ENCODE measurements at places on chromosomes 6 and 20.

DNA sequence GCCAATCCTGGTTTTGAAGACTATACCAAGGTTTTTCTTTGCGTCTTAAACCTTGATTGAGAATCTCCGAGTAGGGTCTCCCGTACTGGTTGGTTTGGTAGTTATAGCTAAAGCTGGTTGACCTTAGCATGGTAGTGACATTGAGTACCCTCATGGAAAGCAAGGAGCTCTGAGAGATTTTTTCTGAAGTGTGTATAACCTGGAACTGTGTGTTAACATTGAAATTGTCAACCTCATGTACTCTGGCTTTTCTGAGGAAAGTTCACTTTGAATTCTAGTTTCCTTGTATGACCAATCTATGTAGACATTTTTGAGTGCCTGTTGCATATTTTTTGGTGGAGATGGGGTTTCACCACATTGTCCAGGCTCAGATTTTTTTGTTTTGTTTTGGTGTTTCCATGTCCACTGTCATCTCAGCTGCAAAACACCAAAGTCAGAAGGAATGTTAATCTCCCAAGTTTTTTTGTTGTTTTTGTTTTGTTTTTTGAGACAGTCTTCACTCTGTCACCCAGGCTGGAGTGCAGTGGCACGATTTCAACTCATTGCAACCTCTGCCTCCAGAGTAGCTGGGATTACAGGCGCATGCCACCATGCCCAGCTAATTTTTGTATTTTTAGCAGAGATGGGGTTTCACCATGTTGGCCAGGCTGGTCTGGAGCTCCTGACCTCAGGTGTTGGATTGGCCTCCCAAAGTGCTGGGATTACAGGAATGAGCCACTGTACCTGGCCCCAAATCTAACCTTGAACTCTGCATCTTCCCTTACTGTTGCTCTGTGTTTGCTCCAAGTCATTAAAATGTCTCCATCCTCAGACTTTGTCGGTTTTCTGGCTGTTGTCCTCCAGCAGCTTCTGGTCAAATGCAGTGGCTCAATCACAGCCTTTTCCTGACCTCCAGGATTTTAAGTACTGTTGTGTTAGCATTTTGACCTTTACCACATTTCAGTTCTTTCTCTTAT lies 4.3 kb downstream of the RPS12 start:
- DNase-seq, result no peak

DNA sequence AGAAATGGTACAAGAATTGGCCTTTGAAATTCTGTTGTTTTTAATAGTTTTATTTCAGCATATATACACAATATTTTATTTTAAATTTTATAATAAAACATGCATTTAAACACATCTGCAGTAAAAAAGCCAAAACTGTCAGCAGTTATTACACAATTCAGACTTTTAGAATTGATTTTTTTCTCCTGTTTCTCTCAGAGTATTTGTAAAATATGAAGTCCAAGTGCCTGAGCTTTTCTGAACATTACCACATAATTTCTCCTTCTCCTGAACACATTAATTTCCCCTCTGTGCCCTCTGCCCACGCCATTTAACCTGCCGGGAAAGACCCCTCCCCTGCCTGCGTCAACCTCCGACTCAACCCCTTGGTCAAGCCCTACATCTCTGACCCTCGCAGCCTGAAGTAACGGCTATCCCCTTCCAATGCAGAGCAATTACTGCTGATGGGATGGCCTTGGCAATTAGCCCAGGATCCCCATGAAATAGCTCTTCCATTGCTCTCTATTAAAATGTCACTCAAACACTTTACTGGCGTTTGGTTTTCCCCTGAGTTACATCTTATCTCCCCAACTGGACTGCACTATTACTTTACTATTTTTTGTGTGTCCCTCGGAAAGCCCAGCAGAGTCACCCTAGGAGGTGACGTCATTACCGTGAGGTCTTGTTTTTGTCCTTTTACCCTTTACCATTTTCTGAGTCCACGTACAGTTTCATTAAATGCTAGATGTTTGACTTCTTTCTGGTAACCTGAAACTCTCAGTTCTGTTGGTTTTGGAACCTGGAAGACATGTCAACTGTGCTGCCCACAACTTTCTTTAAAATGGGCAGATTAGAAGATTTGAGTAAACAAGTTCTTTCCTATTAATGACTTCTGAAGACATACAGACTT lies 146.7 kb upstream of the TAB2 start:
- DNase-seq, result no peak

- DNase-seq, result no peak
Measured at GRCh38 chr6:143839196-143839595, 3.9 kb upstream of the LTV1 start.

DNA sequence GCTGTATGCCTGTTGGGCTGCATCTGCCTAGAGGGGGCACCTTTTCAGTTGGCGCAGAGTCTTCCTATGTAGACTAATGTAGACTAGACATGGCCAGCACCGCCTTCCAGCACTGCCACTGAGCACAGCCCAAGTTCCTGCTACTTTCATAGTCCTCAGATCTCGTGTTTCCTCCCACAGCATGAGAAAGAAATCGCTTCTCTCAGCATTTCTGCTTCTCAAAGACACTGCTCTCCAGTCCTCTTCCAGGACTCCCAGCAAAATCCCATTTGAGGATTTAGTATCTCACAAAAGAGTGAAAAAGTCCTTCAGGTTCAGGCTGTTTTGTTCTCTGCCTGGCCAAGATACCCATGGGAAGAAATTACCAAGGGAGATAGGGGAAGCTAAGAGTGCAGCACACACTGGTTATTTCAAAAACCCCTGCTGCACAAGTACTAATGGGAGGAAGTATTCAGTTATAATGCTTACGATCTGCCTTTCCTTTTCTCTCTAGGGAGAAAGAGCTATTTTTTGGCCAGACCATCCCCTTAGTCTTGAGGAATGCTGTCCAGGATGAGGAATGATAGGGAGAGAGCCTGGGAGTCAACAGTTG lies 35.7 kb downstream of the OGFRL1 start:
- DNase-seq, result no peak

DNA sequence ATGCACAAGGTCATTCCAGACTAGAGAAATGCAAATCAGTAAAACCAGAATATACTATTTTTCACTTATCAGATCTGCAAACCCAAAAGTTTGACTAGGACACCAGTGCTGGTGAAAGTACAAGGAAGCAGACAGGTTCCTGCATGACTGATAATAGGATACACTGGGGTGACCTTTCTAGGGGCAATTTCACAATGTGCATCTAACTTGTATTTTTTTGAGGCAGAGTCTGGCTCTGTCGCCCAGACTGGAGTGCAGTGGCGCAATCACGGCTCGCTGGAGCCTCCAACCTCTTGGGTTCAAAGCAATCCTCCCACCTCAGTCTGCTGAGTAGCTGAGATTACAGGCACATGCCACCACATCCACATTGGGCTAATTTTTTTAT lies 11.4 kb downstream of the COMMD7 start:
- DNase-seq, result peak; percentile 32

- DNase-seq, result no peak
Measured at GRCh38 chr20:63831646-63831992, 555 bp upstream of the ZBTB46 start.

GRCh38 chr20:50246367-50247195 lies 56.0 kb downstream of the CEBPB start:
- peak; percentile 86 for DNase-seq

DNA sequence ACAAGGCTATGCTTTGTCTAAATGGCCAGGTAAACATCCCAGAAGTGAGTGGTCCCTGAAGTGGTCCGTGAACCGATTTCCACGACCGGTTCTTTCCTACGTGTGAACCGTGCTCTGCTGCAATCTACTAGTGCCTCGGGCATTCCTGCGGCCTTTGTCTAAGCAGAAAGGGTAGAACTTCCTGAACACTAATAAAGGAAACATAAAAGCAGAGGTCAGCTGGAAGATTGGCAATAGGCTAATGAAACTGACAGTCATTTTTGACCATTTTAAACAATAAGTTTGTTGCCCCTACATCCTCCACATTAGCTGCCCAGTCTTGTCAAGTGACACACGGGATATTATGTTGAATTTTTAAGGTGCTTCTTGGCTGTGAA lies 410.0 kb downstream of the PLCB1 start:
- no peak for DNase-seq

- DNase-seq, result no peak
Measured at GRCh38 chr6:158662954-158663624, 13.2 kb downstream of the SYTL3 start.

- no peak for DNase-seq
Measured at GRCh38 chr20:47352332-47353238, 3.9 kb downstream of the ZMYND8 start.

- no peak for DNase-seq
Measured at GRCh38 chr6:150233843-150234269, 91.0 kb downstream of the PPP1R14C start.

- DNase-seq, result no peak
Measured at GRCh38 chr20:32841632-32842031, 17.1 kb upstream of the EFCAB8 start.

DNA sequence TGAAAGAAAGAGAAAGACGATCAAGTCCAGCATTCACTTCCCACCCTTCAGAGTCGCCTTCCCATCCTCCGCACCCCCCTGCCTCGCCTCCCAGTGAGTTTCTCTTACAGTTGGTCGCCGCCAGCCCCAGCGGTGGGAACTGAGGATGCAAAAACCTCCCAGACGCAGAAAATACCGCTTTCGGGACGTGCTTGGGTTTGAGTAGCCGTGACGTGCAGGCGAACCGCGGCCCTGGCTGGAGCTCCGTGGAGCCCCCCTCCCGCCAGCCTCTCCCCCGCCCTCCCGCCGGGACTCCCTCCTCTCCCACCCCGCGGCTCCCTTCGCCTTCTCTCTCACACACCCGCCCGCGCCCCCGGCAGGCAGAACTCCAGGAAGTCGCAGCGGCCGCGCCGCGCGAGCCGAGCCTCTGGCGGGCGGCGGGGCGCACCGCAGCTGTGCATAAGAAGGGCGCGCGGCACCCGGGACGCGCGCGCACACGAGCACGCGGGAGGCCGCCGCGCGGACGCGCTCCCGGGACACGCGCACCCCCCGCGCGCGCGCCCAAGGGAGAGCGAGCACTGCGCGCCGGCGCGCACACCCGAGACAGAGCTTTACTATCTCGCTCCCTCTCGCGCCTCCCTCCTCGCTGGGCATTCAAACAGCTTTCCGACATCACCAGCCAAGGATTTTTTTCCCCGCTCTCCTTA lies at the start of gene ADGRB3:
TSS of gene ADGRB3 (plus strand) at position 557 of the 686 bp plus-strand sequence. CDS start 3,394 bp downstream, outside the sequence.
- DNase-seq, result no peak

GRCh38 chr6:45513843-45514242 lies 136.1 kb upstream of the SUPT3H start:
- no peak for DNase-seq

GRCh38 chr6:15359335-15359862 lies 113.5 kb downstream of the JARID2 start:
- DNase-seq, result no peak

DNA sequence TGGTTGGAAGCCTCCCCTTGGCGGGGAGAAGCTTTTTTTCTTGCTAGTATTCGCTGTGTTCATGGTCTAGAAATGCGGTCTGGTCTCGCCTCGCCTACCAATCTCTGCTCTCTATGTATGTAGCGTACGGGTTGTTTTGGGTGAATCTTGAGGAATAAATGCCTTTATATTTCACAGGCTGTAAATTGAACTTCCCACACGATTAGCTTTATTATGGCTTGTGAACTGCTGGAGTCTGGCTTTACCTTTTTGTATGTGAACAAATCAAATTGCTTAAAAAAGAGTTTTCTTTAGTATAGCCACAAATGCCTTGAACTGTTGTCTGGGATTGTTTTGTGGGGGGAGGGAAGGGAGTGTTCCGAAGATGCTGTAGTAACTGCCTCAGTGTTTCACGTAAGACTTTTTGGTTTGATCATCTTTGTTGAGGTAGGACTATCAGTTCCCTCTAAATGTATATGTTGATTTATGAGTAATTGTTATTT lies 2.2 kb downstream of the INSM1 start:
- no peak for DNase-seq

GRCh38 chr6:80003826-80004172 lies 650 bp upstream of the TTK start:
- no peak for DNase-seq

DNA sequence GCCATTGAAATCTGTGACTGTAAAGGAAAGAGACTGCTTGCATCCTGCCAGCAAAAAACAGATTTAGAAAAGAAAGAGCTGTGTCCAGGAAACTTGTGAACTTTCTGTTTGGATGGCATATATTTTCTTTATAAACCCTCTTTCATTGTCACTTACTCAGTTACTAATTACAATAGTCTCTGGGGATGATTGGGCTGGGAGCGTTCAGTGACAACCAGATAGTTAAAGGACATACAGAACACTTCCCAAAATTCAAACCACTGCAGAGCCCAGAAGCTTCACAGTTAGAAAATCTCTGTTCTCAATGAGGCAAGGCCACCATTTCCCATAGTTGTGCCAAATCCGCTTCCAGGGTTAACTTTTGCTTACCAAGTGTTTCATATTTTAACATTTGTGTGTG lies 98.6 kb upstream of the TAB2 start:
- no peak for DNase-seq

- no peak for DNase-seq
Measured at GRCh38 chr6:84278321-84278998, 51.0 kb upstream of the CEP162 start.

DNA sequence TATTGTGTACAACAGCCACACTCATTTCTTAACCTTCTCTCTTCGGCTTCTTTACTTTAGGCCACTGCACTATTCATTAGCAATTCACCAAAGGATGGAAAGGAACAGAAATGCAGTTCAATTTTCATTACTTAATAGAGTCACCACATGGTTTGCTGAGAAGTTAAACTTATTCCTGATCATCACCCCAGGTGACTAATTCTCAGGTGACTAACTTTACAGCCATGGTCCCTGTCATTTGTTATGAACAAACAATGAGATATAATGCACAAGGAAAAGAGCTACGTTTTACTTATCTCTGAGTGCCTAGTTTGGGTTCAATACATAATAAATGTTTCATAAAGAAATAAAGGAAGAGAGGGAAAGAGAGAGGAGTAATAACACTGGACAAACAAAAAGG lies 45.8 kb upstream of the DST start:
- DNase-seq, result peak; percentile 54

DNA sequence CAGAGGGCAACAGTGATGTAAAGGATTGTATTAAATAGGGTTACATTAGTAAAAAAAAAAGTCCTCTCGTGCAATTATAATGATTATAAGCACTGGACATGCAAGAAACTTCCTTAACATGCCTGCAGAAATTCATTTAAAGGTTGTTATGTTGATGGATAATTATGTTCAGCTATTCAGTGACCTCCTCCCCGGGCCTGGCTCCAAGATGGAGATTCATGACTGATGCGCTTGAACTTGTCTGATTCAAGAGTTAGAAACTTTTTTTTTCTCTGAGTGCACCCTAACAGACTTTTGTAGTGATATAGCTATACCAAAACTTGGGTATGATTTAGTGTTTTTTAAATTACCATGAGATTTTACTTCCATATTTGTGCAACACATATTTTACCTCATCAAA lies 1170.0 kb upstream of the CITED2 start:
- no peak for DNase-seq

All from PC-9 (cell line).